ENCODE measurements at places on chromosomes 16 and 17. TPM values are rescaled to one million over a fixed set of nuclear protein-coding genes. Genes with fewer than 3 reads are reported as not detected.

DNA sequence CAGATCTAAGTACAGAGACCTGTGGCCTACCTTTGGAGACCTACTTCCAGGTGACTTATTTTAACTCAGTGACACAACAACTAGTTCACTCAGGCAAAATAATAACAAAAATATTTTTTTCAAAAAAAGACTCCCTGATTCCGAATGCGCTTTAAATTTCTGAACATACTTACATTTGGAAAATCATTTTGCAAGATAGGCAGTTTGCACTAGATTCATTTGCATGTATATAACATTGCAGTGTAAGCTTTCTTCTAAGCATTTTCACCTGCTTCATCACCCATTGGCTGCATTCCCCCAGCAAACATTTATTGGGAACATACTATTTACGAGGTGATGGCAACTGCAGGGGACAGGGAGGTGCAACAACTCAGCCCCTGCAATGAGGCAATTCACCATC is 166.8 kb downstream of the GRIN2A start:
- no peak for DNase-seq

HS3ST6 gene
- 0.20 TPM for polyA plus RNA-seq

ADAM11 gene
- 1.9 TPM for polyA plus RNA-seq

KIF2B gene
- polyA plus RNA-seq, result not detected

DNA sequence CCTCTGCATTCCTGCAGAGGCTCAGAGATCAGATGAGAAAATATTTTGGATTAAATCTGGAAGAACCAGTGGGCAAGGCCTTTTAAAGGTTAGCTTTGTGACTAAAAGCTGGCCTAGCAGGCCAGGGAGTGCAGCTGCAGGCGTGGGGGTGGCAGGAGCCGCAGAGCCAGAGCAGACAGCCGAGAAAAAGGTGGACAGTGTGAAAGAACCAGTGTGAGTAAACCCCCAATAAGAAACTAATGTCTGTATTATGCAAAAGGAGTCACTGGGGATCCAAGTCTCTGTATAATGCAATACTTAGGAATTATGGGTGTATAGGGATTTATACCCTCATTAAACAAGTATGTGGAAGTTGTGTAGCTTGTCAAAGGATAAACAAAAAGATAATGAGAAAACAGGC is 21.4 kb upstream of the SPACA3 start:
- DNase-seq, result no peak

- DNase-seq, result no peak
Measured at GRCh38 chr17:75392559-75392958, 12.9 kb downstream of the GRB2 start.

DNA sequence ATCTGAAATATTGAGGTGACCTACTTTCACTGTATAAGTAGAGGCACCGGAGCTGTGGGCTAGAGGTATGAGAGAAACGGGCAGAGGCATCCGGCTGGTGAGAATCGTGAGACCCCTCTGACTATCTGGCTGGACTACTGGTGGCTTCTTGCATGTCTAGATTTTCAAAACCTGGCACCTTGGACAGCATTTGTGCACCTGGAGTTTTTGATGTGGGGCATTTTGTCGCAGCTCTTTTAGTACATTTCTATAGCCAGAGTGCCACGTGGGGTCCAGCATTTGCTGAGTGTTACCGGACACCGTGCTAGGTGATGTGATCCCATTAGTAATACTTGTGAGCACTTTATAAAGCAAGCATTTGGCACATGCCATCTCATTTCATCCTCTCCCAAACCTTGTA is 32.6 kb upstream of the SHISA9 start:
- DNase-seq, result no peak

DNA sequence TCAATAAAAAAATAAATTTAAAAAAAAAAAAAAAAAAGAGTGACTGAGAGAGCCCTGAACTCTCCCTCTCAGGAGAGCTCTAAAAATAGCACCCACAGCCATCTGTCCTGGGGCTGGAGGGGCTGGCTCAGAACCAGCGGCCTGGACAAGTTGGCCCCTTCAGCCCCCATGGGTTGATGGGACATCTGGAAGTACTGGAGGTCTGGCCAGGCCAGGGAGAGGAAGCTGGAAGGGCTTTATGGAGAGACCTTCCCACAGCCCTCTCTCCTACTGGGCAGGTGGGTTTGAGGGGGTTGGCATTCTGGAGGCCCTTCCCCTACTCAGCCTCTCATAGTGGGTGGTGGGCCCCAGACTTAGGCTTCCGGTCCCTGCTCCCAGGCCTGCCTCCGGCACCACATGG is 93.7 kb upstream of the TMEM97 start:
- no peak for DNase-seq

LRRC75A gene
- 4.4 TPM for polyA plus RNA-seq

- no peak for DNase-seq
Measured at GRCh38 chr17:72110231-72110941, 10.4 kb upstream of the SOX9 start.

DNA sequence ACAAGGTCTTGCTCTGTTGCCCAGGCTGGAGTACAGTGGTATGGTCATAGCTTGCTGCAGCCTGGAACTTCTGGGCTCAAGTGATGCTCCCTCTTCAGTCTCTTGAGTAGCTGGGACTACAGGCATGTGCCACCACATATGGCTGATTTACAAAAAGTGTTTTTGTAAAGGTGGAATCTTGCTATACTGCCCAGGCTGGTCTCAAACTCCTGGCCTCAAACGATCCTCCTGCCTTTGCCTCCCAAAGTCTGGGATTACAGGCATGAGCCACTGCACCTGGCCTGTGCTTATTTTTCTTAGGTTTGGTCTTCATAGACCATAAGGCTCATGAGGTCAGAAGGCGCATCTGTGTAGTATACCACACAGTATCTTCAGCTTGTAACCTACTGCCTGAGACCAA is 5.3 kb downstream of the CLEC19A start:
- no peak for DNase-seq

SLC4A1 gene
- 13.1 TPM for polyA plus RNA-seq

CD300LB gene
- polyA plus RNA-seq, result 0.20 TPM

CDRT4 gene
- polyA plus RNA-seq, result 1.9 TPM

GRCh38 chr17:82031303-82031884 is at the start of gene RAC3:
Gene RAC3, plus strand, starts transcription at chr17:82031678. Its CDS starts 84 bp downstream, at chr17:82031762.
- no peak for DNase-seq

GPR142 gene
- not detected for polyA plus RNA-seq

DNA sequence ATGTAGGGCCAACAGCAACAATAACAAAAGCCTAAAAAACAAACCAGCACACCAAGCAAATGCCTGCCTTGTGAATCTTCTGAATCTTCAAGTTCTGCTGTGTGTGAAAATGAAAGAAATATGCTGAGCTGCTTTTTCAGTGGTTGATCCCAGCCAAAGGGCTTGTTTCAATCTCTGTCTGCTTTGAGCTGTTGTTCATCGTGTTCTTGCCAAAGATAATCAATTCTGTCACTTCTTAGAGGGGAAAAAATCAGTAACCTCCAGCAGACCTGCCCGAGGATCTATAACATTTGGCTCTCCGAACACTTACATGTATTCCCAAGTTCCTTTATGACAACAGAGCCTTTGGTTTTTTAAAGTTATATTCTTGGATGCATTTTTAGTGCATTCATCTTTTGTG is 65.9 kb downstream of the VPS35L start:
- DNase-seq, result no peak

- no peak for DNase-seq
Measured at GRCh38 chr17:38733282-38733981, 3.3 kb downstream of the CISD3 start.

YBX2 gene
- polyA plus RNA-seq, result 5.2 TPM

PRAC1 gene
- not detected for polyA plus RNA-seq

NOL11 gene
- polyA plus RNA-seq, result 83.0 TPM

DNA sequence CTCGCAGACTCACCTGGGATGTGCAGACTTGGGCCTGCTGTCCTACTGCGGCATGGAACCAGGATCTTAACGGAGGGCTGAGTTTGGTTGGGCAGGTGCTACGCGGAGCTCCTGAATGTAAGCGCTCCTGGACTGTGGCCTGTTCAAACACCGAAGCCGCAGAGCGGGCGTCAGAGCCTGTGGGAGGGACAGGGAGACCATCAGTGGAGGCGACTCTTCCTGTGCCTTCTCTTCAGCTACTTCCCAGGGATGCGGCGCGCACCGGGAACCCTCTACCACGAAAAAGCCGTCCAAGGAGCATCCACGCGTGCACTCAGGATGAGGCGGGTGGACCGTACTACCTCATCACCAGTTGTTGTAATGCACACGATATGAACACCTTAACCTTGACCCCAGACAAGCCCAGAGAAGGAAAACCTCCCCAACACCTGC is 2.0 kb downstream of the USP36 start:
- DNase-seq, result no peak

DNA sequence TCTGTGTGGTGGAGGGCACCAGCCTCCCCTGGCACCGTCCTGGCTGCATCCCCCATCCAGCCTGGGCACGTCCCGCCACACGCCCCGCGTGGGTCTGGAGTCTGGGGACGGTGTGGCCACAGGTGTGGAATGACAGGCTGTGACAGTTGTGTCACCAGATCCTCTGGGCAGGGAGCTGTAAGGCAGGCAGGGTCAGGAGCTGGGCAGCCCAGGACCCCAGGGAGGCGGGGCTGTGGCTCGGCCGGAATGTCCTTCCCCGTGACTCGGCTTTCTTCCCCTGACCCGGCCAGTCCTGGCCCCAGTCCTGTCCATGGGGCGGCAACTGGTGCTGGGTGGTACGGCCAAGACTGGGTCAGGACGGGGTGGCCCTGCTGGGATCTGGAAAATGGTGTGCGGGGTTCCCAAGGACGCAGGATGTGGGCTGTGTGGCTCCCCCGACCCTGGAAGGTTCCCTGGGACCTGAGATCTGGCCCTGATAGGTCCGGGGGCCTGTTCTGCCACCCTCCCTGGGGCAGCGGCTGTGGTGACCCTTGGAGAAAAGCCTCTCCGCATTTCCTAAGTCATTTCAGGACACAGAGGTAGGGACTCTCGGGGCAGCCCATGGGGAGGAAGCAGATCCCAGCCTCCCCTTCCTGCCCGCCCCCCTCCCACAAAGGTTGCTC is 3.3 kb upstream of the SLC16A3 start:
- DNase-seq, result no peak

GRCh38 chr17:20085283-20085845 is 76.2 kb downstream of the SPECC1 start:
- no peak for DNase-seq

GRCh38 chr16:23252310-23252709 is 49.8 kb upstream of the SCNN1B start:
- DNase-seq, result no peak

DNA sequence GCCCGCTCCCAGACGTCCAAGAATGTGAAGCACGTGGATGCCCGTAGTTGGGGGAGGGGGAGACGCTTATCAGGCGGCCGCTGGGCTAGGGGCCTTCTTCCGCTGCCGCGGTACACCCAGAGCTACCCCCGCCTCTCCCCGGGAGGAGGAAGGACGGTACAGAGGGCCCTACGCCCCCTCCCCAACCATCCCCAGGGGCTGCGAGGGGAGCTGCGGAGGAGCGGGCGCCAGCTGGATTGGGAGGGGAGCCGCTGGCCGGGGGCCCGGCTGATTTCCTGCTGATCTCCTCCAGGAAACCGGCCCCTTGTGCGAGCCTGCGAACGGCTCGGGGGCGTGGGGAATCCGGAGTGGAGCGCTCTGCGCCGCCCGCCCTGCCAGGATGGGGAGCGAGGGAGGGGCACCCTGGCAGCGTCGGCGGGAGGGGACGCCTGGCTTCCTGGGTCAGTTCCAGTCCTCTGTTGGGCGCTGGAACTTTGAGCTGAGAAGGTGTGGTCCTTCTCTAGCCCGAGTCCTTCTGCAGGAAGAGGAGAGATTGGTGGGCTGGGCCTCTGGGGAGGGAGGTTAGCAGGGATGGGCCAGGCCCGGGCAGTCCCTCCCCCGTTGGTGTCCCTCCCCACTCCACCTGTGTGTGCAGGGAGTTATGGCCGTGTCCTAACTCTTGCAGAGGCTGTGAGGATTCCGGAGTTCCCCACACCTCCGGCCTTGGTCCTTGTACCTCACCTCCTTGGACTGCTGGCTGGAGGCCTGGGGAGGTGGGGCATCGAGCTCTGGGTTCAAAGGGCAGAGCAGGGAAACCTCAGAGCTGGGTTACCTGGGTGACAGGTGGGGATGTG is 19.2 kb downstream of the GJD3 start:
- peak; percentile 66 for DNase-seq

DNA sequence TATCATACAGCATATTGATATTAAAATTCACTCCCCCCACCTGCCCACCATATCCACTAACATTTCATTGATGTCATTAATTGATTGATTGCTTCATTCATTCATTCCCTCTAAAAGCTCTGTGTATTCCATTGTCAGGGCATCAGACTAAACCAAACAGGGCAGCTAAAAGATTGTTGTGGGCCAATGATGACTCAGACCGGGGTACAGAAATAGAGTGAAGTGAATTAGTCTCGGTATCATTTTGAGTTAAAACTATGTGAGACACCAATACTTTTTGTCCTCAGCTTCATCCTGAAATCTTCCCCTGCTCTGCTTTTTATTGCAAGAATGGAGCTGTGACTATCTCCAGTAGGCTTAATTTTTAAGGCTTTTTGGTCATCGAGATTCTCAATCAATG is 868.3 kb downstream of the CDH11 start:
- no peak for DNase-seq

DNA sequence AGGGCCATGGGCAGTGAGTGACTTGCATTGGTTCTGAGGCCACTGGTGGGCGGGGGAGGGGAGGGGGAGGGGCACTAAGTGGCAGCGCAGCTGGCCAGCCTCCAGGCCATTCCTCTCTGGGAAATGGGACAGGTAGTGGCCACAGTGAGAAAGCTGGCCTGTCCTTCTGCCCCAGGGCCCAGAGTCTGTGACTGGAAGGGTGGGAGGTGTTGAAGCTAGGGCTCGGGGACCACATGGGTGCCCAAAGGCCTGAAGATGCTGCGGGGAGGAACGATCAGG is 375 bp upstream of the ALOX12B start:
- no peak for DNase-seq

DNA sequence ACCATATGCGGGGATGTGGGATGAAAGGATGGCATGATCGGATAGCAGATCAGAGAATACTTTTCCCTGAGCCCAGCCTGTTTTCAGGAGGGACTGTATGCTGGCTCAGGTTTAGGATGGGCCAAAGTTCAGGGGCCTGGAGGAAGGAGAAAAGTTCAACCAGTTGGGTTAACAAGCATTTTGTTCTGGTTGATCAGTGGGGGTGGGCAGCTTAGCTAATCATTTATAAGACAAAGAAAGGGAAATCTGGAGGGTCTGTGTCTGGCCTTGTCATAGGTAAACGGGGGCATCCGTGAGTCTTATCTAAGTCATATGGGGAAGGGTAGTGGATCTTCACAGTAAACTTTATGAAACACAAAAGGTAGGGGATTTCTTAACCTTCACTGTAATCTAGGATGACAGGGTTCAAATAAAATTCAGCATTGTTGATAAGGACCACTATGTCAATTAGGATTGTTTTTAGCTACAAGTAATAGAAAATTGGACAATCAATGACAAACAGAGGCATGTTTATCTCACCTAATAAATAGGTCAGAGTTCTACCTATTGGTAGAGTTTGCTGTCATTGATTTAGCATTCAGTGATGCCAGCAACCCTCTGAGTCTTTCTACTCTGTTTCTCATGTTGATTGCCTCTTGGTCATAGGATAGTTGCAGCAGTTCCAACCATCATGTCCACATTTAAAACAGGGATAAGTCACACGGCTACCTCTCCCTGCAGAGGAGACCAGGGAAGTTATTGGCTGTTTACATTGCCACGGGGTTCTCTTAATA is 11.4 kb downstream of the PCTP start:
- DNase-seq, result no peak
